Panc1 (cell line): ENCODE measurements at places on chromosomes 12 and 14. TPM values are rescaled to one million over a fixed set of nuclear protein-coding genes. Genes with fewer than 3 reads are reported as not detected.

- no peaks in the 10 kb centered on the region; the same call in 1 of the 2 replicates for H3K27me3 ChIP-seq
- no peak overlapping the region for H3K27ac ChIP-seq
- H3K4me3 ChIP-seq = no peak overlapping the region
- no peak for DNase-seq
These were observed 81.5 kb upstream of the TMEM260 start for GRCh38 chr14:56498112-56498511.

DNA sequence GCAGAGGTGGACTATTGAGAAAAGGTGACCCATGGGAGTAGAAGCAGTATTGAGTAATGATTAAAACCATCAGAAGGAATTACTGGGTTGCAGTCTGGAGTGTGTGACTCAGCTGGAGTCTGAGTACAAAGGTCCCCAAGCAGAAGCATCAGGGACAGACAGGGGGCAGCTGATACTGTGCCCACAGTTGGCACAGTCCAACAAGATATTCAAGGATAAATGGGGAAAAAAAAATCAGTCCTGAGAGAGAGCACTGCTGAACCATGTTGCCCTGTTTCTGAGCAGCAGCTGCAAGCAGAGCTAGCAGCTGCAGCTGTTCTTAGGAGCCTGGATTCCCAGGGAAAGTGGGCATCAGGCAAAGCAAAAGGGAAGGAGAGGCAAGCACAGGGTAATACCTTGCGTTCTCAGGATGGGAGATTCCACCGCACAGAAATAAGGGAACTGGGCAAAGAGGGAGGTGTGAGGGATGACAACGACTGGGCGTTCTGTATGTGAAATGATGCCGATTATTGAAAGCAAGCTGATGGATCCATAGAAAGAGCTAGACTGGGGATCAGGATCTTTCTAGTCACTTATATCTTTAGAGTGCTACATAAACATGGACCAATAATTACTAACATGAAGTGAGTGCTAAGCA, 17.7 kb downstream of the NEUROD4 start:
- peaks cover 37% of the 10 kb centered on the region for H3K27me3 ChIP-seq
- no peak for DNase-seq
- no peaks in the 10 kb centered on the region for H3K36me3 ChIP-seq
- no peak overlapping the region for H3K27ac ChIP-seq
- no peak overlapping the region for H3K4me3 ChIP-seq

- no peaks in the 10 kb centered on the region for H3K36me3 ChIP-seq
- H3K4me1 ChIP-seq = no peaks in the 10 kb centered on the region
- no peak for DNase-seq
- no peak overlapping the region for H3K4me3 ChIP-seq
- peaks cover 3% of the 10 kb centered on the region for H3K27me3 ChIP-seq
- no peak overlapping the region for H3K27ac ChIP-seq
These were observed 2.1 kb downstream of the TTC6 start for GRCh38 chr14:37597538-37597913.

Gene LUM
- 0.23 TPM for total RNA-seq

- no peaks in the 10 kb centered on the region for H3K36me3 ChIP-seq
- no peak for DNase-seq
- no peak overlapping the region for H3K4me3 ChIP-seq
These were observed 446.5 kb downstream of the ADAMTS20 start for GRCh38 chr12:43105426-43105981.

Gene FKBP3
- total RNA-seq = 47.4 TPM

DNA sequence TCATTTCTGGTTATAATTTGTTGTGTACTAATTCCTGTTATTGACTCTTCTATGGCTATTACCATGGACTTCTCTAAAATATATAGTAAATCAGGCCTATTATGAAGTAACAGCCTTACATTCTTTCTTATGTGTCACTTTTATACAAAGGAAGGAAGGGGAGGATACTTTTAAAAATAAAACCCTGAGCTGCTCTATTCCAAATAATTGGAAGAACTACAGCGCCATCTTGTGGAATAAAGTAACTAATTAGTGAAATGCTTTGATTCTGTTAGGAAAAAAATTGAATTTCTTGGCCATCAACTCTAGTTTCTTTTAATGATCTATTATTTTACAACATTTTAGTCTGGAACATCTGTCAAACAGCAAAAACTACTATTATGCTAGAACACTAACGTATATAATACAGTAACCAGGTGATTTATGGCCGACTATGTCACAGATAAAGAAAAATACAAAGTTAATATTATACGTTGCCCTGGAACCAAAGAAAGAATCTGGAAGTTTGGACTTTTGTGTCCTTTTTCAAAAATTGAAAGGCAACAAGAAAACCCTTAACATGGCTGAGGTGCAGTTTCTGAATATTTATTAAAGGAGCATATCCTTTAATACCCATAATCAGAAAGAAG, 55.0 kb upstream of the NELL2 start:
- no peaks in the 10 kb centered on the region for H3K36me3 ChIP-seq
- H3K4me1 ChIP-seq = no peaks in the 10 kb centered on the region
- no peak overlapping the region for H3K4me3 ChIP-seq

DNA sequence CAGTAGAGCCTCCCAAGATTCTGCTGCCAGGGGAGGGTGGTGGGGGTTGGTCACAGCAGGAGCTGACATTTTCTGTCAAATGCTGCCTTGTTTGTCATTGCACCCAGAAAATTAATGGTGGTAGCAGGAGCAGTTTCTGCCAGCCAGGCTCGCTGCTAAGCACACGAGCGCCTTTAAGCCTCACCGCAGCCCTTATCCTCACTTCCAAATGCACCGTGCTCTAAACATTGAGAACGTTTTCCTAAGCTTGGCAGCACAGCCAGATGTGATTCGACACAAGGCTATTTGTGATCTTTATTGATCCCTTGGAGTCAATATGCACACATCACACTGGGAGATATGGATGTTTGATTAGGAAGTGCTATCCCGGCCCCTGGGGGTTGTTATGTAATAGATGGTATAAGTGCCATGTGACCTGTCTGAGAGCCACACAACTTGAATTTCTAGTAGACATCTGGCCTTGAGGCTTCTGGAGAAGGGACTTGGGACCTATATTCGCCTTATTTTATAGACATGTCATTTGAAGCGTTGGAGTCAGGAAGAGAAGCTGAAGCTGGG, 31.6 kb upstream of the BEGAIN start:
- no peaks in the 10 kb centered on the region for H3K27me3 ChIP-seq
- H3K4me3 ChIP-seq = no peak overlapping the region
- H3K4me1 ChIP-seq = no peaks in the 10 kb centered on the region; the same call in 1 of the 2 replicates
- no peaks in the 10 kb centered on the region for H3K36me3 ChIP-seq
